Suprapubic skin (tissue), 4 donors: ENCODE measurements at places on chromosomes 12 and 14. TPM values are rescaled to one million over a fixed set of nuclear protein-coding genes. Genes with fewer than 3 reads are reported as not detected.
A peak's percentile ranks its signal among the peaks of the same experiment; 100 is the strongest.

DAO gene
- total RNA-seq, result not detected

CLEC1B gene
- not detected for total RNA-seq

PTCSC3 gene
- total RNA-seq, result not detected

BMAL2 gene
- 7.6 TPM for total RNA-seq

DNA sequence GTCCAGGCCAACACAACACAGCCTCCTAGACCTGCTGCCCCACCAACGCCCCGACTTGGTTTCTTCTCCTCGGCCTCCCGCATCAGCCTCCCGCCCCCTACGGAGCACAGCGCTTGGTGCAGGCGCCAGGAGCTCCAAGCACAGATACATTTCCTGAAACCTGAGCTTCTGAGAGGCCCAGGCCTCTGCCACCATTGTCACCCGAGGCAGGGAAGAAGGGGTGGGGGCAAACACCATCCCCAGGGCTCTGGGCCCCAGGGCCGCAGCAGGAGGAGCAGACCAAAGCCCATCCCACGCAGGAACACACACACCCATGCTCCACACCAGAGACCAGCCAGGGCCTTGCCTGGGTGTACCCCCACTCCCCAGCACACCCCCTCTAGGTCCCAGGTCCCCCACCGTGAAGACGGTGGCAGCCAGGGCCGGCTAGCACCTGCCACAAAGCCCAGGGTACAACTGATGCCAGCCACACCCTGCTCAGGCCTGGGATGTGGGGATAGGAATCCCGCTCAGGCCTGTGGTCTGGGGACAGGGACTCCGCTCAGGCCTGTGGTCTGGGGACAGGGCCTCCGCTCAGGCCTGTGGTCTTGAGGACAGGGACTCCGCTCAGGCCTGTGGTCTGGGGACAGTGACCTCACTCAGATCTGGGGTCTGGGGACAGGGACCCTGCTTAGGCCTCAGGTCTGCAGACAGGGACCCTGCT is 5.4 kb downstream of the JAG2 start:
- H3K27me3 ChIP-seq, result peaks cover 24% of the 10 kb centered on the region
- no peaks in the 10 kb centered on the region for H3K36me3 ChIP-seq
- no peak overlapping the region for H3K4me3 ChIP-seq
- H3K27ac ChIP-seq, result no peak overlapping the region
- no peak for DNase-seq

GRCh38 chr12:47995981-47996401 is 8.3 kb downstream of the COL2A1 start:
- H3K27ac ChIP-seq, result no peak overlapping the region
- no peaks in the 10 kb centered on the region for H3K36me3 ChIP-seq
- no peak overlapping the region for H3K4me3 ChIP-seq
- peak; percentile 21 for DNase-seq
- H3K4me1 ChIP-seq, result peaks cover 8% of the 10 kb centered on the region

DNA sequence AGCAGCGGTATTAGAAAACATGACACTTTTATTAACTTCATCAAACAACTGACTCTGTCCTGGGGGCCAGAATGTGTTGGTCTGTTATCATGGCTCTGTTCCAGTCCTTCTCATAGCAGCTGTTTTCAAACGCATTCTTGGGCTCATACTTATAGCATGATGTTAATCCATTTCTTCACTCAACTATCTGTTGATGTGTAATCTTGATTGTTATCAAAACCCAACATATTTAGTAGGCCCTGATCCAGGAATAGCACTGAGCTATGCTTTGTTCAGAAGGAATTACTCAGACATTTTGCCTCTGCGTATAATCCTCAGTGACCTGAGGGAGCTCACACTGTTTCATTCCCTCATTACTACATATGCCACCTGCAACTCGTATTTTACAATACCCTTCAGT is 315.9 kb downstream of the BMP4 start:
- H3K27me3 ChIP-seq, result peaks cover 22% of the 10 kb centered on the region
- no peak overlapping the region for H3K4me3 ChIP-seq
- H3K27ac ChIP-seq, result no peak overlapping the region
- no peaks in the 10 kb centered on the region for H3K4me1 ChIP-seq
- no peak for DNase-seq
- no peaks in the 10 kb centered on the region for H3K36me3 ChIP-seq

DNA sequence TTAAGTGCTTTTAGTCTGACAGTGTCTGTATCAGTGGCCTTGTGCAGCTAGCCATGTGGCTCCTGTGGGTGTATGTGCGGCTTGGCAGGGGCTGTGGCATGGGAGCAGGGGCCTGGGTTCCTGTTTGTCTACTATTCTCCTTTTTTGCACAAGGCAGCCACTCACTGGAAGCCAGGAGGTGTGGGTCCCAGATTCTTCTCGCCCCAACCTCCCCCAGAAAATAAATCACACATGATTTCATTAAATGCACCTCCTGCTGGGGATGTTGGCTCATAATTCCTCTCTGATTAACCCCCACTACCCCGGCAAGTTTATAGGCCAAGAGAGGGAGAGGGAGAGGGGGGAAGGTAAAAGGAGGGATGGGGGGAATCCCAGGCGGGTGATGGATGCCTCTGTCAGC is 17.6 kb downstream of the CALCOCO1 start:
- H3K4me3 ChIP-seq, result no peak overlapping the region
- peaks cover 13% of the 10 kb centered on the region for H3K27me3 ChIP-seq
- peaks cover 32% of the 10 kb centered on the region for H3K36me3 ChIP-seq
- H3K27ac ChIP-seq, result no peak overlapping the region
- no peaks in the 10 kb centered on the region for H3K4me1 ChIP-seq

GRCh38 chr14:76829650-76830421 is 3.6 kb downstream of the LRRC74A start:
- H3K27ac ChIP-seq, result peak overlapping the region; percentile 64
- no peak for DNase-seq
- no peaks in the 10 kb centered on the region for H3K36me3 ChIP-seq
- peaks cover 17% of the 10 kb centered on the region for H3K4me1 ChIP-seq
- H3K27me3 ChIP-seq, result no peaks in the 10 kb centered on the region

GRCh38 chr12:92927436-92928281 is 1.4 kb downstream of the EEA1 start:
- H3K36me3 ChIP-seq, result no peaks in the 10 kb centered on the region
- no peaks in the 10 kb centered on the region for H3K27me3 ChIP-seq
- H3K4me3 ChIP-seq, result peak overlapping the region; percentile 86
- DNase-seq, result no peak

DNA sequence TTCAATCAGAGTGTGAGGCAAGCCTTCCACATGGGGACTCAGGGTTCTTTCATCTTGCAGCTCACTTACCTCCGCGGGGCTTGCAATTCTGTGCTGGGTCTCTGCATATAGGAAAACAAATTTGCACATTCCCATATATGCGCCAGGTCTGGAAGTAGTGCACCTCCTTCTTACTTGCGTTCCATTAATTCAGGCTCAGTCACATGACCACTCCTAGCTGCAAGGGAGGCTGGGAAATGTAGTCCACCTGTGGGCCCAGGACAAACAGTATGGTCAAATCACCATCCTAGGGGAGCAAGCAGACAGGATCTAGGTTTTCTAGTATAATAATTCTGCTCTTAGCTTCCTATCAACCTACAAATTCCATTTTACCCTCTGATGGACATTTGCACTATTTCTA is 160.4 kb downstream of the AACS start:
- no peaks in the 10 kb centered on the region for H3K4me1 ChIP-seq
- H3K27ac ChIP-seq, result no peak overlapping the region
- H3K4me3 ChIP-seq, result no peak overlapping the region
- peaks cover 3% of the 10 kb centered on the region for H3K27me3 ChIP-seq
- H3K36me3 ChIP-seq, result no peaks in the 10 kb centered on the region

- H3K27ac ChIP-seq, result no peak overlapping the region
- H3K4me1 ChIP-seq, result no peaks in the 10 kb centered on the region
- no peak overlapping the region for H3K4me3 ChIP-seq
- DNase-seq, result no peak
- no peaks in the 10 kb centered on the region for H3K27me3 ChIP-seq
These were observed 8.7 kb downstream of the AKAP5 start for GRCh38 chr14:64474041-64474440.

DNA sequence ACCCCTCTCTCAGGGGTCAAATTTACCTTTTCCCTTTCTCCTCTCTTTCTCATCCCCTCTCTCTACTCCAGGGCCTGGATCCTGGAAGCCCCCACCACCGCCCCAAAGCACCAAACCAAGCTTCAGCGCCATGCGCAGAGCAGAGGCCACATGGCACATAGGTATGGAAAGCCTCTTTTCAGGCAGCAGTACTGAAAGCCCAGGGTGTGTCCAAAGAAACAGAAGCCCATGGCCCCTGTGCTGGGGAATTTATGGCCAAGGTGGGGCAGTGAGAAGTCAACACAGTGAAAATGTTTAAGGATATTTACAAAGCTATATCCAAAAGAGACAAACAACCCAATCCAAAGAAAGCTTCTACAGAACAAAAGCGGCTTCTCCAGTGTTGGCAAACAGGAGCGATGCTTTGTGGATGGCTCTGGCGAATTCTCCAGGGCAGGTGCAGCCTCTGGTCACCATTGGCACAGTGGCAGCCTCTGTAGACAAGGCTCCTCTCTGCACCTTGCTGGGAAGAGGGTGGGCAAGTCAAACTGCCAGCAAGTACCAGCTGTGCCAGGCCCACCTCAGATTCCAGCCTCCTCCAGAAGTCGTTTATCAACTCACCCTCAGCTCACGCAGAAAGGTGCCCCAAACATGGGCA is 4.7 kb upstream of the CPNE6 start:
- peaks cover 5% of the 10 kb centered on the region for H3K27me3 ChIP-seq
- no peak for DNase-seq
- no peaks in the 10 kb centered on the region for H3K4me1 ChIP-seq
- no peaks in the 10 kb centered on the region for H3K36me3 ChIP-seq
- H3K4me3 ChIP-seq, result no peak overlapping the region
- H3K27ac ChIP-seq, result no peak overlapping the region

DNA sequence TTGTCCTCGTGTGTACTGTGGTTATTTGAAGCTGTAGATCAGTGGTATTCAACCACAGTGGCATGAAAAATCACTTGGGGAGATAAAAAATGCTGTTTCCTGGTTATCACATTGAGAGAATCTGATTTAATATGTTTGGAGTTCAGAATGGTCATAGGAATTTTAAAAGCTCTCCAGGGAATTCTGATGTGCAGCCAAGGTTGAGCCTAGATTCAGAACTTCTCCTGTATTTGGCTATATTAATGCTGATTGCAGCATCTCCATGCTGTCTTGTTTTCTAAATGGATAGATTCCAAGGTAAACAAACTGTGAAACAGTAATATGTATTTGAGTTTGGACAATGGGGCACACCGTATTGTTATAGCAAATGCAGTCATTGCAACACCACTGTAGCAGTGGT is 982.2 kb upstream of the FBXO33 start:
- H3K27me3 ChIP-seq, result no peaks in the 10 kb centered on the region
- no peak overlapping the region for H3K27ac ChIP-seq
- no peaks in the 10 kb centered on the region for H3K4me1 ChIP-seq
- DNase-seq, result no peak
- H3K36me3 ChIP-seq, result no peaks in the 10 kb centered on the region
- H3K4me3 ChIP-seq, result no peak overlapping the region
